ENCODE measurements at places on chromosomes 3 and 15. TPM values are rescaled to one million over a fixed set of nuclear protein-coding genes. Genes with fewer than 3 reads are reported as not detected.
A peak's percentile ranks its signal among the peaks of the same experiment; 100 is the strongest.

GRCh38 chr3:124514683-124515082 is 215.6 kb upstream of the UMPS start:
- DNase-seq: no peak
- no peaks in the 10 kb centered on the region for H3K27me3 ChIP-seq
- no peak overlapping the region for H3K27ac ChIP-seq
- H3K36me3 ChIP-seq: no peaks in the 10 kb centered on the region
- no peak overlapping the region for H3K4me3 ChIP-seq
- H3K4me1 ChIP-seq: no peaks in the 10 kb centered on the region

JAGN1 gene
- 33.5 TPM for total RNA-seq

- no peak overlapping the region for H3K27ac ChIP-seq
- H3K27me3 ChIP-seq: no peaks in the 10 kb centered on the region
- no peaks in the 10 kb centered on the region for H3K4me1 ChIP-seq
- no peaks in the 10 kb centered on the region for H3K36me3 ChIP-seq
- DNase-seq: no peak
Observed at GRCh38 chr3:178078953-178079352, 457.3 kb upstream of the KCNMB2 start.

GRCh38 chr3:97821287-97821773 is 481 bp upstream of the CRYBG3 start:
- no peak overlapping the region for H3K27ac ChIP-seq
- peak overlapping the region; percentile 99 for H3K4me3 ChIP-seq
- H3K4me1 ChIP-seq: no peaks in the 10 kb centered on the region

- no peak overlapping the region for H3K27ac ChIP-seq
- no peaks in the 10 kb centered on the region for H3K4me1 ChIP-seq
- DNase-seq: peak; percentile 58
- H3K27me3 ChIP-seq: no peaks in the 10 kb centered on the region
Observed at GRCh38 chr3:11096266-11097139, 57.8 kb upstream of the HRH1 start.

GRCh38 chr15:72599855-72600464 is 54.5 kb upstream of the GOLGA6B start:
- no peak for DNase-seq
- no peaks in the 10 kb centered on the region for H3K36me3 ChIP-seq
- no peak overlapping the region for H3K27ac ChIP-seq
- no peaks in the 10 kb centered on the region for H3K4me1 ChIP-seq
- no peaks in the 10 kb centered on the region for H3K27me3 ChIP-seq

CFAP100 gene
- 0.44 TPM for total RNA-seq

DNA sequence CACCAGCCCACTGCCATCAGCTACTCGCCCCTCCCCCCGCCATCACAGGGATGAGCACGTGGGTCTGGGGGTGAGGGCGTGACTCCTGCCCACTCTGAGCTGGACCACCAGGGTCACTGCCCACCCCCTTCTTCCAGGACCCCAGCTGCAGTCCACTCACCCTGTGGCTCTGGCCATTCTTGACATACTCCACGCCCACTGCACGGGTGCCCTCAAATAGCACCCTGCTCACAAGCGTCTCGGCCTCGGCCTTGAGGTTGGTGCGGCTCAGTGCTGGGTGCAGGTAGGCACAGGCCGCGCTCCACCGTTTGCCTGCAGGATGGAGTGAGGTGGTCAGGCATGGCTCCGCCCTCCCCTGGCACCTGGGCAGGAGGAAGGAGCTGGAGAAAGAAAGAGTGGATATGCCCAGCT is 23.9 kb downstream of the CHDH start:
- H3K27me3 ChIP-seq: no peaks in the 10 kb centered on the region
- H3K36me3 ChIP-seq: peaks cover 14% of the 10 kb centered on the region
- no peak for DNase-seq
- no peaks in the 10 kb centered on the region for H3K4me1 ChIP-seq

CCDC14 gene
- total RNA-seq: 58.1 TPM

- peaks cover 2% of the 10 kb centered on the region for H3K36me3 ChIP-seq
- H3K27ac ChIP-seq: no peak overlapping the region
- H3K4me3 ChIP-seq: no peak overlapping the region
- no peaks in the 10 kb centered on the region for H3K27me3 ChIP-seq
- no peaks in the 10 kb centered on the region for H3K4me1 ChIP-seq
Observed at GRCh38 chr3:52495777-52496602, 852 bp downstream of the STAB1 start.

- no peaks in the 10 kb centered on the region for H3K27me3 ChIP-seq
- no peaks in the 10 kb centered on the region for H3K4me1 ChIP-seq
- no peak overlapping the region for H3K27ac ChIP-seq
- no peak for DNase-seq
- no peak overlapping the region for H3K4me3 ChIP-seq
- H3K36me3 ChIP-seq: no peaks in the 10 kb centered on the region
Observed at GRCh38 chr3:89000886-89001285, 106.5 kb upstream of the EPHA3 start.

DNA sequence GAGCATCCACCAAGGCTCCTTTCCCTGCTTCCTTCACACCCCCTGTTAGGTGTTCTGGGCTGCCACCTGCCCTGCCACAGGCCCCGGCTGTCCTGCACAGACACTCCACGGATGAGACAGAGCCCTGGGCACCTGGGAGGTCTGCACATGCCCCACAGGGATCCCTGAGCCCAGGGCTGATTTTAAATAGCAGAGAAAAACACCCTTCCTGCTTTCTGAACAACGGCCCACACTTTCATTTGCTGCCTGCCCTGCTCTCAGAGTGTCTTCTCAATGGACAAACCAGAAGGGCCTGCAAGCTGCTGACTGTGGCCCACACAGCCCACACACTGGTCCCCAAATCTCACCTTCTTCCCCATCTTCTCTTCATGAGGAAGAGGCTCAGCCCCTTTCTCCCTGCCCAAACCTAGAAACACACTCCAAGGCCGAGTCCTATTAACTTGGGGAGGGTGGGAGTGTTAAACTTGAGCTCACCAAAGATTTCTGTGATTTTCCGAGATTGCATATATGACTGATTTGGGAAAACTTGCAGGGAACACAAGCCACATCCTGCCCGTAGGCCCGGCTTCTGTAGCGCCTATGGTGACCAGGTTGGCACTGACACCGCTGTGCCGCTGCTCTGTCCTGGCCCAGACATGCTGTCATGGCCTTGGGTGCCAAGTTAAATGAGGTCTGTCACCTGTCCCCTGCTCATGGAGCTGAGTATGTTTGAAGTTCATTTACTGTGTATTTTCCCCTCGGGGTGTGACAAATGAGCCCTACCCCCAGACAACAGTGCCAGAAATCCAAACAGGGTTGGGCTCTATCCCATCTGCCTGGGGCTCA is 47.2 kb upstream of the KLF13 start:
- H3K4me1 ChIP-seq: no peaks in the 10 kb centered on the region
- H3K4me3 ChIP-seq: no peak overlapping the region
- no peak for DNase-seq
- H3K36me3 ChIP-seq: no peaks in the 10 kb centered on the region

GRCh38 chr3:177439694-177440269 is 242.5 kb upstream of the TBL1XR1 start:
- no peaks in the 10 kb centered on the region for H3K36me3 ChIP-seq
- H3K27me3 ChIP-seq: no peaks in the 10 kb centered on the region
- no peaks in the 10 kb centered on the region for H3K4me1 ChIP-seq
- no peak overlapping the region for H3K27ac ChIP-seq

COL6A5 gene
- 0.04 TPM for total RNA-seq

DNA sequence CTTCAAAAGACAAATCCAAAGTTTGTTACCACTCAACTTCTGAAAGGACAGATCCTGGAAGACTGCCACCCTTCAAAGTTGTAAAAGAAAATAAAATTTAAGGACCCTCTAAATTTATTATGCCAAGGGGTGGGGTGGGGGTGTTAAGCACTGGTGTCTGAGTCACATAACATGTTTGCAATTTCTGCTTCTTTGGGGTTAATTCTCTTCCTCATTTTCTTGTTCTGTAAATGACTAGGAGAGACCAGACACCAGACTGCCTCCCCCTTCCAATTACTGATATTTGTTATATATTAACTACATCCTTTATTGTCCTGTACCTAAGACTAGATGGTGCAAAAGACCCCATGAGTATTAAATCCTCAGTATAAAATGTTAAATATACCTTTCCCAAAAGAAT is 242.8 kb downstream of the ZNF385D start:
- no peak for DNase-seq
- H3K27ac ChIP-seq: no peak overlapping the region

- peaks cover 3% of the 10 kb centered on the region for H3K36me3 ChIP-seq
- H3K27me3 ChIP-seq: no peaks in the 10 kb centered on the region
- H3K27ac ChIP-seq: no peak overlapping the region
Observed at GRCh38 chr3:39164414-39164813, 11.0 kb upstream of the CSRNP1 start.

XCR1 gene
- not detected for total RNA-seq

DNA sequence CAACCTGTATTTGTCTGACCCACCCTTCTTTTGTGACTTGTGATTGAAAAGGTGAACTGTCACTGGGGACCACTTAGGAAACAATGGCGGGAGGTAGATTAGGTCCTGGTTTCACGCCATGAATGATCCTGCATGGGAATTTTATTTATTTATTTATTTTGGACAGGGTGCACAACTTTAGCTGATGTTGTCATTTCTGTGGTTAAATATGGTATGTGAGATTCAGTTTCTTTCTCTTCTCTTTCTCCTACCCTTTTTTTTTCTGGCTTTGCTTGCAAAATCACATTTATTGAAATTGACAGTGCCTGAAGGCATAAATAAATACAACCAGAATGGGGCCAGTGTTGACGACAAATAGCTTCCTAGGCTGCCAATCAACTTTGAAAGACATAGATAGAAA is 18.0 kb upstream of the HTR3E start:
- peaks cover 4% of the 10 kb centered on the region for H3K4me1 ChIP-seq
- H3K27ac ChIP-seq: no peak overlapping the region
- no peak overlapping the region for H3K4me3 ChIP-seq
- no peaks in the 10 kb centered on the region for H3K27me3 ChIP-seq

SAMMSON gene
- total RNA-seq: not detected

GRCh38 chr3:114858329-114858728 is 288.8 kb downstream of the ZBTB20 start:
- H3K27me3 ChIP-seq: no peaks in the 10 kb centered on the region
- no peaks in the 10 kb centered on the region for H3K36me3 ChIP-seq
- H3K4me1 ChIP-seq: peaks cover 7% of the 10 kb centered on the region
- no peak overlapping the region for H3K27ac ChIP-seq

- no peaks in the 10 kb centered on the region for H3K36me3 ChIP-seq
- no peaks in the 10 kb centered on the region for H3K4me1 ChIP-seq
- no peaks in the 10 kb centered on the region for H3K27me3 ChIP-seq
- no peak for DNase-seq
- no peak overlapping the region for H3K27ac ChIP-seq
- H3K4me3 ChIP-seq: no peak overlapping the region
Observed at GRCh38 chr15:92020804-92021203, 167.3 kb downstream of the SLCO3A1 start.

ESYT3 gene
- total RNA-seq: 6.3 TPM

DNA sequence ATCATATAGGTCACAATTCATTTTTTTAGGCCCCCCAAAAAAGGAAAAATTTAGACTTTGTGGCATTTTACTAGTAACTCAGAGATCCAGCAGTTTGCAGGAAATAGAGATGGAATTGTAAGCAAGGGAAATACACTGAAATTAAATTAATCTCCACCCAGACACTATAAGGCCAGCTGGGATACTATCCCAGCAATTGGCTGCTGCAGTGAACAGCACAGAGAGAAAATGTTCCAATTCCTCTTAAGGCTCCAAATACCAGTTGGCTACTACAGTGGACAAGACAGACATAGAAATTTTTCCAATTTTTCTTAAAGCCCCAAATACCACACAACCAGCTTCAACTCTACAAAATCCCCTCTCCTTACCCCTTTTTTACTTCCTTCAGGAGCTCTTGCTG is 78.9 kb downstream of the ULK4 start:
- H3K36me3 ChIP-seq: peaks cover 2% of the 10 kb centered on the region
- no peak for DNase-seq
- no peaks in the 10 kb centered on the region for H3K27me3 ChIP-seq
- no peak overlapping the region for H3K27ac ChIP-seq
- H3K4me1 ChIP-seq: no peaks in the 10 kb centered on the region
- no peak overlapping the region for H3K4me3 ChIP-seq

DNA sequence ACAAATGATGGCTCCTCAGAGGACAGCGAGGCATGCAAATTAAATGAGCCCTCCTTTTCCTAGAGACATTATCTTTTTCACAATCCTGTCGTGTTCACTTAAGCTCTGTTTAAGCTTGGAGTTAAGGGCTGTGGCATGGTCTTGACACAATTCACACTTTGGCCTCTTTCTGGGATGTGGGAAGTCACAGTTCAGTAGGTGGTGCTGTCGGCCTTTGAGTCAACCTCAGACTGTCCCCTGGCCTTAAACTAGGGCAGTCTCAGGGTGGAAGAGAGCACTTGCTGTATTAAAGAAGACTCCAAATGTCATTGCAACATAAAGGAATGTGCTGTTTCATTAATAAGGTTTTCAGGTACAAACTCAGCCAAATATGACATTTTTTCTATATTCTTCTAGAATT is 351.0 kb downstream of the MCTP2 start:
- no peaks in the 10 kb centered on the region for H3K36me3 ChIP-seq
- H3K4me3 ChIP-seq: no peak overlapping the region
- no peaks in the 10 kb centered on the region for H3K4me1 ChIP-seq
- no peaks in the 10 kb centered on the region for H3K27me3 ChIP-seq
- DNase-seq: peak; percentile 63
- H3K27ac ChIP-seq: no peak overlapping the region

- no peaks in the 10 kb centered on the region for H3K4me1 ChIP-seq
- H3K27me3 ChIP-seq: peaks cover 2% of the 10 kb centered on the region
- DNase-seq: peak; percentile 67
- no peaks in the 10 kb centered on the region for H3K36me3 ChIP-seq
- no peak overlapping the region for H3K4me3 ChIP-seq
Observed at GRCh38 chr3:8702560-8702959, 31.0 kb upstream of the CAV3 start.

GRCh38 chr15:99961011-99961441 is 227.8 kb upstream of the LYSMD4 start:
- no peaks in the 10 kb centered on the region for H3K4me1 ChIP-seq
- H3K36me3 ChIP-seq: peaks cover 7% of the 10 kb centered on the region
- DNase-seq: peak; percentile 72
- H3K4me3 ChIP-seq: no peak overlapping the region
- H3K27ac ChIP-seq: no peak overlapping the region

GRCh38 chr3:24365168-24365567 is 129.5 kb downstream of the THRB start:
- H3K4me3 ChIP-seq: no peak overlapping the region
- no peaks in the 10 kb centered on the region for H3K27me3 ChIP-seq
- H3K27ac ChIP-seq: no peak overlapping the region
- no peaks in the 10 kb centered on the region for H3K36me3 ChIP-seq
- no peak for DNase-seq
- H3K4me1 ChIP-seq: peaks cover 2% of the 10 kb centered on the region

PXYLP1 gene
- 17.9 TPM for total RNA-seq

DNA sequence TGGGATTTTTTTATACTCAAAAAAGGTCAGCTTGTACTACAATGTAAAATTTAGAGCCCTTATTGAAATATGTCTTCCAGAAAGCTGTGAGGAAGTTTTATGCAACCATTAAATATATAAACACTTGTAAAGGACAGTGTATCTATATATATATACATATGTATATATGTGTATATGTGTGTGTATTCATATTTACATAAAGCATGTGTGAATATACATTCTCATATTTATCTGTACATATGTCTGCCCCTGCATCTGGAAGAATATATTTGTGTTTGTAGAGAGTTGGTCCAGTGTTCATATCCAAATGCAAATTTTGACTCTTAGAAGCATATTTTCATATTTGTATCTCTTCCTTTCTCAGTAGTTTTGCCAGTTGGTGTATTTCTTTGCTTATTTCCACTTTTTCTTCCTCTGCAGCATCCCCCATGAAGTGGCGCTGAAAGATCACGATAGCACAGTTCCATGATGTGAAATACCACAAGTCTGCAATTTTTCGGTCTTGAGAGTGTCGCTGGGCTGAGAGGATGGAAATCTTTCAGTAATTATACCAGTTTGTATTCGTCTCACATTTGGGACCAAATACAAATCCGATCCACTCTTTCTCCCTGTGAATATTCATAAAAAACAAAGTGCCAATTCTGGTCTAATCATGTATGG is 311.7 kb upstream of the DPH6 start:
- no peaks in the 10 kb centered on the region for H3K36me3 ChIP-seq
- DNase-seq: no peak
- no peak overlapping the region for H3K27ac ChIP-seq
- H3K4me3 ChIP-seq: no peak overlapping the region
- no peaks in the 10 kb centered on the region for H3K27me3 ChIP-seq

Data from H9 (cell line).